ENCODE measurements at places on chromosomes 1 and 21.
A peak's percentile ranks its signal among the peaks of the same experiment; 100 is the strongest.

DNA sequence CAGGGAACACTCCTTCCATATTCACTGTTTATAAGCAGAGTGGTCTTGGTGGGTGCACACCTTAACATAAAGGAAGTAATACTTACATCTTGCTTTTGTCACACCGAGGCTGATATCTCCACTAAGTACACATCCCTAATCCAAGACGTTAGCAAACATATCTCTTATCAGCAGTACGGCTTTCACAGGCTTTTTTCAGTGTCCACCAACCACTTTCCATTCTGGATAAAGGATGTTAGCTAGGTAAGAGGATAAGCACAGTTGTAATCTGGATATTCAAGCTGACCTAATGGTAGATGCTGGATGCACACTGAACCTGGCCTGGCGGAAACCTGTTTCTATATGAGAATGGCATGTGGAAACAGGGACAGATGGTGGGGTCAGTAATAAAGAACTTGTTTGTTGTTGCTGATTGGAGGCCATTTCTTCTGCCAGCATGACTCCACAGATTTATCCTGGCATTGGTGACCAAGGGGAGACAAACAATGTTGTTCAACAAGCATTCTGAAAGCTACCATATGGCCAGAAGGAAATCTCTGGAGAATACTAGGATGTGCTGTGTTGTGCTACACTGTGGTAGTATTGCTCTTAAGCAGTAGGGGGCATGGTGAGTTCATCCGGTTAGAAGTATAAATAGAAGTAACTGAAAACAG lies 416.4 kb downstream of the PTBP2 start:
- peak; percentile 20 for DNase-seq

DNA sequence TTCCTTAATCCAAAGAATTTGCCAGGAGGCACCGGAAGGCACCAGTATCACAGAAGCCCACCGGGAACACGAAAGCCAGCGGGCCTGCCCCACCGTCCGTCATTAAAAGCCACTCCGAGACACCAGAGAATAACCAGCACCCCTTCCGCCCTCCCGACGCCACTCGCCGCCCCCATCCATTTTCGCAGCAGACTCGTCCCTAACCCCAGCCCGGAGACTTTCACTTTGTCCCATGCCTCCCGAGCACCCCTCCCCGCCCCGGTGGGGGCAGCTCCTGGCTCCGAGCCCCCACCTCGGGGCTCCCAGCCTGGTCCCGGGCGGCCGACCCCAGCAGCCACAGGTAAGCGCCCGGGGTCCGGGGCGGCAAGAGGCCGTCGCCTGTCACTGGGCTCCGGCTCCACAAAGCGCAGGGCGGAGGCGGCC lies 105.4 kb downstream of the SLC45A1 start:
- no peak for DNase-seq

DNA sequence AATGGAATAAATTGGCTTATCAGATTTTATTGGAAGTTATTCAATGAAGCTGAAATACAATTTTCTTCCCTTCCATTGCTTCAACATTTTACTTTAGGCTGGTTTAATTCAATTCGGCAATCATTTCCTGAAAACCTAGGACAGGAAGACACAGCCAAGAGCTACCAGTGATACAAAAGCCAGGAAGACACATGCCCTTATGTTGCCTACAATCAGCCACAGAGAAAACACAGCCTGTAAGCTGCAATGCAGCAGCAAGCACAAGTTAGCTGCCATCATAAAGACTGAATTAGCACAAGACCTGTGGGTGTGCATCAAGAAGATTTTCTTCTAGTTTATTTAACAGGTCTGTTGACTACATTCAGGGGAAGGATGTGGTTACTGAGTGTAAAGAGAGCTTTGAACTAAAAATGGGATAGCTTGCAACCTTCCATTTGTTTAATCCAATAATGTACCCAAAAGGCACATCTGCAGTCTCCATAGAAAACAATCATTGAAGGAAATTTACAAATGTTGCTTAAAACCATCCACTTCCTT lies 193.8 kb downstream of the KCNH1 start:
- DNase-seq: no peak

DNA sequence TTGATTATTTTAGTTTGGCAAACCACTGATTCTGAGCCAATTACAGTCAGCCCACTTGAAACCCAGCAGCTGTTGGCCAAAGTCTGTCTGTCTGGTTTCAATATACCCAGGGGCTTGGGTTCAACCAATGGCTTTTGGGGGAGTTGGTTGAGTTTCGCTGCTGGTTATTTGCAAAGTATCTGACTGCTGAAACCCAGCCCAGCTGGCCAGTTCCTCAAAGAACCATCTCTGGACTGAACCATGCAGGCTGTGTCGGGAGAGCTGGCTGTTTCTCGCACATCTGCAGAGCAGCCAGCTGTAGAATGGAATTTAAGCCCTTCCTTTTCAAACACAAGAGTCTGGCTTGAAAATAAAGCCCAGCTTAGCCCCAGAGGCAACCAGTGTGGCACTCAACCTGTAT lies 66.0 kb upstream of the PAX7 start:
- no peak for DNase-seq

- DNase-seq: no peak
Observed at GRCh38 chr21:17542371-17543011, 29.6 kb downstream of the CXADR start.

GRCh38 chr1:203558064-203558760 lies 64.3 kb downstream of the OPTC start:
- no peak for DNase-seq

DNA sequence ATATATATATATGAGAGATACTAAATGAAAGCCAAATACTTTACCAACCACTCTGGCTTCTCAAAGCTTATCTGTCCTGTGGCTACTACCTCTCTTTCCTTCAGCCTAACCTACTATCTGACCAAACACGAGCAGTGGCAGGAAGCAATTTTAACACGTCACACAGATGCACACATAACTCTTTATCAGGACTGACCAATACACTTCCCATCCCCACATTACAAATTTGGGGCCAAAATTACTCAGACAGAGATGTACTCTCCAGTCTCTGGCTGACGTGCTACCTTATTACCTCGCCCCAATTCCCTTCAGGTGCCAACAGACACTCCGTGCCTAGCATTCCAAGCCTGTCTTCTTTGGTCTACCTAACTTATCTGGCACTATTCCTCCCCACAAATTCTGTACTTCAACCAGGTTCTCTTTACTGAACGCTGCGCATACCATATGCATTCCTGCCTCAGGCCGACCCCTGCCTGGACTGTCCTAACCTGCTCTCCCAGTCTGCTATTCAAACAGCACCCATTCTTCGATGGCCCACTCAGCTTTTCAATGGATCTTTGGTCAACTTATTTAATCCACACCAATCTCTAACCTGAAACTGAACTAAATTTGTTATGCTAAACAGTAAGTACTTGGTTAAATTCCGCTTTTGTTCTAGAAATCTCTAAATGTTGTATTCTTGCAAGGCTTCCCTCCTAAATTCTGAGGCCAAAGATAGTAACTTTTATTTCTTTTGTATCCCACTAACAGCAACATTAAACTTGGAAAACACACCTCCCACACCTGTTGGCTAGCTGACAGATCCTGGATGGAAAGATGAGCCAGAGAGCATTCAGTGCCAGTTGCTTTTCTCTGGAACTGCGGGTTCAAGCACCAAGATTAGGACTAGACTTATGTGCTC lies 27.9 kb downstream of the RERE start:
- DNase-seq: no peak

DNA sequence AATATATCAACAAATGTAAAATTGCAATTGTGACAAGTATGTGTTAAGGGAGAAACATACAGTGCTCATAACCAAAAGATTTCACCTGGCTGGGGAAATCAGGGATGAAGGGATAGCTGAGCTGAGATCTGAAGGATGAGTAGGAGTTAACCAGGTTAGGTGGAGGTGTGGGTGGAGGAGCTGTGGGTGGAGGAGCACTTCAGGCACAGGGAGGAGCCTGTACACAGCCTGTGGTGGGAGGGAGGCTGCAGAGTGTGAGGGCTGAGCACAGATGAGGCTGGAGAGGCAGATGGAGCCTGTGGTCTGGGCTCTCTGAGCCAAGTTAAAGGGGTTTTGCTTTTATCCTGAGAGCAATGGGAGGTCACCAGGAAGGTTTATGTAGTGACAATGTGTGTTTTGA lies 111.9 kb downstream of the XCL2 start:
- DNase-seq: no peak

GRCh38 chr21:39612233-39613040 lies at the start of gene B3GALT5:
Gene B3GALT5 (plus strand): TSS chr21:39612940. CDS start chr21:39660560, 47,620 bp downstream.
- DNase-seq: no peak

GRCh38 chr1:149845416-149845815 lies 54.0 kb upstream of the BOLA1 start:
- DNase-seq: no peak

- no peak for DNase-seq
Observed at GRCh38 chr1:248757784-248758195, 2.2 kb upstream of the LYPD8 start.

DNA sequence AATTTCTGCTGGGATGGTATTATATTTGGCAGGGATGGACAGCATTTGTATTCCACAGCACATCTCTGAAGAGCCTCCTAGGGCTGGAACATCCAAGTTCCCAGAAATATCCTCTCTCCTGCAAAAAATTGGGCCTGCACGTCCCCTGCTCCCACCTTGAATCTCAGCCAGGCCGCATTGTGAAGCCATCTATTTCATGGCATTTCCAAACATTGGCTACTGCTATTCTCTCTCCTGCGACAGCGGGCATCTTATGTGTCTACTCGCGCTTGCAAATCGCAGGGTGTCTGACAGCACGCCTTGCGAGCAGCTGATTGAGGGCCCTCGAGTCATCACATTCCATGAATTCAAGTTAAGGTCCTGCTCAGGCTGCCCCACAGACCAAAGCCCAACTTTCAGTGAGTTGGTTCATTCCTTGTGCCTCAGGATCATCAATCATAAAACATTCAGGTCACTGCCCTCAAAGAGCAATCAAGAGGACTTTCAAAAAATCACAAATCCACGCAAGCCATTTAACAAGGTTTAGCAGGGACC lies 15.8 kb downstream of the RGS8 start:
- no peak for DNase-seq

GRCh38 chr21:41536076-41536826 lies 28.3 kb upstream of the TMPRSS2 start:
- no peak for DNase-seq

DNA sequence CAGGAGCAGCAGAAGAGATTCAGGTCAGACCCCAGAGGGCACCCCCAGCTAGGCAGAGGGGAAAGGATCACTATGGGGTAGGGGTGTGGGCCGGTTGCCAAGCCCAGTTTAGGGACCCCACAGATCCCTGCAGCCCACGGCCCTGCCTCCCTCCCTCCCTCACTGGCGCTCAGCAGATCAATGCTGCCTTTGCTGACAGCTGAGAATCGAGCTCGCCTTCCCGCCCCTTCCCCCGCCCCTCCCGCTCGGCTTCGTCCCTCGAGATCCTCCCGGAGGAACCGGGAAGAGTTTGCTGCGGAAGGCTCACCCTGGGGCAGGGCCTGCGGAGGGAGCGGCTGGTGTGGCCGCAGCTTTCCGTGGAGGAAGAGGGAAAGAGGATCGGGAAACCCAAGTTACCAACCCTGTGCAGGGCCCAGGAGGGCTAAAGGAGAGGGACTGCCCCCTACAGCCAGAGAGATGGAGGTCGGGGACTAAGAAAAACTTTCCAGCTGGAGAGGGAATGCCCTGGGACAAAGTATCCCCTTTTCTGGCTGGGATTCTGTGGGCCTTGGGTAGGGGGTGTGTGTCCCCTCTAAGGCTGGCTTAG lies 1.1 kb upstream of the KCNQ4 start:
- DNase-seq: no peak

GRCh38 chr1:237566581-237566980 lies 324.1 kb downstream of the ZP4 start:
- DNase-seq: no peak

DNA sequence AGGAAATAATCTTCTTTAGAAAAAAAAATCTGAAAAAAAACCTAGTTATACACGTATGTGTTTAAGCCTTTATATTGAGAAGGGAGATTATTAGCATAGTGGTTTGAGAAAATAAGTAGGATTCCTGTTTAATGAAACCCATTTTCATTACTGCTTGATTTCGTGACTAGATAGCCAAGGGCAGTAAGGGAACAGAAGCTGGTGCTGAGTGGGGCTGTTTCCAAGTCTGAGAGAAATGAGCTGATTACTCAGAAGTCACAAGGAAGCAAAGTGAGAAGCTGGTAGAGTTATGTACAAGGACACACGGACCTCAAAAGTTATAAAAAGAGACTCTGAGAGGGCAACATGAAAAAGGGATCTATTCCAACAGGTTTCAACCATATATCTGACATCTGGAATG lies 256.5 kb downstream of the TTLL7 start:
- DNase-seq: no peak

DNA sequence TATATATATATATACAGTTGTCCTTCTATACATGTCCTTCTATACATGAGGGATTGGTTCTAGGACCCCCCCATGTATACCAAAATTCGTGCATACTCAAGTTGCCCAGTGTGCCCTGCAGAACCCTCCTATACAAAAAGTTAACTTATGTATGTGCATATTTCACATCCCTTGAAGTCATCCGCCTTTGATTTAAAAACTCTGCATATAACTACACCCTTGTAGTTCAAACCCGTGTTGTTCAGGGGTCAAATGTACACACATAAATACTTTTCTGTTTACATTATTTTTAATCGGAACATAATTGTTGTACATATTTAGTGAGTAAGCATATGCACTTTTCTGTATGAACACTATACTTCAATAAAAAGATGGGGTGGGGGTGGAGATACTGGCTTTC lies 7.7 kb upstream of the ABL2 start:
- no peak for DNase-seq

GRCh38 chr1:32949519-32949918 lies 15.1 kb downstream of the RNF19B start:
- DNase-seq: no peak

DNA sequence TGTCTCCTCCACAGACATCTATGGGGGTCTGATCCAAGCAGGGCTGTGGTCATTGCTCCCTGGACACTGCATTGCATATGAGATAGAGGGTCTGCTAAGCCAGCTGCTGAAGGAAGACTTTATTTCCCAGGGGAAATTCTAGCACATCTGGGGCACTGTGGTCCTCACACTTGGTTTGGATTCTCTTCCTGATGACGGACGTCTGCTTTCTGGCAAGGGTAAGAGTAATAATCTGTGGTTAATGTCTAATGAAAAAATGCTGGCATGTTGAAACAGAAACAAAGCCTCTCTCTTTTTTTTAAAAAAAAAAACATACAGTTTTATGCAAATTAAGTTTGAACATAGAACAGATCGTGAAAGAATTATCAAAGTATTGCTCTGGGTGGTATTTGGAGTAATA lies 553.9 kb downstream of the DPYD start:
- no peak for DNase-seq

GRCh38 chr1:21149855-21150432 lies 26.8 kb downstream of the EIF4G3 start:
- no peak for DNase-seq

- DNase-seq: no peak
Observed at GRCh38 chr1:6170742-6171201, 9.3 kb downstream of the CHD5 start.

DNA sequence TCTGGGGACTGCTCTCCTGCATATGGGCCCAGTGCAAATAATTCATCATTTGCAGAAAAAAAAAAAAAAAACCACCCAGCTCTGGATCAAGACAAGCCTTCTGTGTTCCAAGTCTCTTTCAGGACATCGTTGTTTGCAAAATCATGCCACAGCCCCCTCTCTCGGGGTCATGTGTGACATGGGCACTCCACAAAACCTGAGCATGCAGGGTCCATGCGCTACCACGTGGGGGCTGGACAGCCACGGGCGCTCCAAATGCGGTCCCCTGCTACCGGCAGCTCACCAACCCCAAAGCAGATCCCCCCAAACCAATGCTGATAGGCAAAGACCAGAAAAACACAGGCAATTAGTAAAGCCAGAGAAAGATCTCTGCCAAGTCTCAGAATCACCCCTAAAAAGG lies 17.6 kb downstream of the NPHP4 start:
- DNase-seq: no peak
